ENCODE measurements at places on chromosomes 16 and 17.

- DNase-seq = no peak
Measured at GRCh38 chr17:81999976-82000802, 22.5 kb downstream of the CENPX start.

- no peak for DNase-seq
Measured at GRCh38 chr16:83768986-83769385, 38.8 kb upstream of the HSBP1 start.

DNA sequence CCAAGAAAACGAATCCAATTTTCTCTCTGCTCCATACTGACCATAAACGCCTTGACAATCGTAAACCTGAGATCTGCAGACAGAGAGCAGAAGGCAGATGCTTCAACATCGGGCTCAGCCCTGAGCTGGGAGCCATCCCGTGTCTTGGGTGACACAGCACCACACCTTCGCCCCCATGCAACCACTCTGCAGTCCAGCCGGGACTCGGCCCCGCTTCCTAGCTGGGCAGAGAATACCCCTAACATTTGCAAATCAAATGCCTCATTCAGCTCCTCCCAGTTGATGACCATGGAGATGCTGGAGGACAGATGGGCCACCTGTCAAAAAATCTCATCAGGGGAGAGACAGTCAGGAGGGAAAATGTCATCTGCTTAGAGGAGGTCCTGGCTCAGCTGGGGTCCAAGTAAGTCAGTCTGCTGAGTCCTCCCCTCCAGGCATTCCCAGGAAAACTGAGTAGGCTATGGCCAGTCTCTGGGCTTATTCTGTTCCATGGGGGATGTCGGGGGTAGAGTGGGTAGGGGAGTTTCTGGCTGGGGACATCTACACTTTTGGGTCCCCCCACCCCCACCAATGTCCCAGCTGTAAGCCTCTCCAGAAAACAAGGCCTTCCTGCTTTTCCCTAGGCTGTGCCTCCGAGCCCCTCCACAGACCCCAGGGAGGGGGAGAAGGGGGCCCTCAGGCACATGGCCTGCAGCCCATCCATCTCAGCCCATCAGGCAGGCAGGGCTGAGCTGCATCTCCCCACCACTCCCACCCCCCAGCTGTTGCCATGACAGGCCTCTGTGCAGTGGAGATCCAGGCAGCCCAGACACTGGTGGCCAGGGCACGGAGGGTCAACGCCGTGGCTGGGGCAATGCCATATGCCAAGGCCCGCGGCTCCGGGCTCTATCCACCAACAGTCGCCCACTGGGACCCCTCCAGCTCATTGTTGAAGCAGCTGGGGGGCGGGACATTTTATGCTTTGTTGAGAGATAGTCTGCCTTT lies 158.6 kb downstream of the AXIN2 start:
- DNase-seq = no peak

DNA sequence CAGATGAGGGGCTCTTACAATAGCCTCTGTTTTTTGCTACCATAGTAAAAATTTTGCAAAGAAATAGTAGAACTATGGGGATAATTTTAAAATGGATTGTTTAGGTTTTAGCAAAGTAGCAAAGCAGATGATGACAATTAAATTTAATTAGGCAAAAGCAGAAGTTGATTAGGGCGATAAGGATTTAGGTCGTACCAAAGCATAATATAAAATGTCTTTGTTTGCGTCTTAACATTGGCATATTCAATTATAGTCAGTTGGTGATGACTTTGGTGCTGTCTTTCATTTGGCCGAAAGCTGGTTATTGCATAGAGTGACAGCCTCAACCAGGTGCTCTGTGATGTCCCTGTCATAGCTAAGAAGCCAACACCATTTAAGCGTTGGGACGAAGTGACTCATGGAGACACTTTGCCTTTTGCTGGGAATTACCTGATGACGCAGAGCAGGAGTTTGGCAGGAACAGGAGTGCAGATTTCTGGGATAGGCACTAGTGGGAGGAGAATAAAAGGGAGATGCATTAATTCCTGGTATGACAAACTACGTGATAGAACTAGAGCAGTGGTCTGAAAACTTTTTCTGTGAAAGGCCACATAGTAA lies 38.3 kb downstream of the MAP2K6 start:
- no peak for DNase-seq

DNA sequence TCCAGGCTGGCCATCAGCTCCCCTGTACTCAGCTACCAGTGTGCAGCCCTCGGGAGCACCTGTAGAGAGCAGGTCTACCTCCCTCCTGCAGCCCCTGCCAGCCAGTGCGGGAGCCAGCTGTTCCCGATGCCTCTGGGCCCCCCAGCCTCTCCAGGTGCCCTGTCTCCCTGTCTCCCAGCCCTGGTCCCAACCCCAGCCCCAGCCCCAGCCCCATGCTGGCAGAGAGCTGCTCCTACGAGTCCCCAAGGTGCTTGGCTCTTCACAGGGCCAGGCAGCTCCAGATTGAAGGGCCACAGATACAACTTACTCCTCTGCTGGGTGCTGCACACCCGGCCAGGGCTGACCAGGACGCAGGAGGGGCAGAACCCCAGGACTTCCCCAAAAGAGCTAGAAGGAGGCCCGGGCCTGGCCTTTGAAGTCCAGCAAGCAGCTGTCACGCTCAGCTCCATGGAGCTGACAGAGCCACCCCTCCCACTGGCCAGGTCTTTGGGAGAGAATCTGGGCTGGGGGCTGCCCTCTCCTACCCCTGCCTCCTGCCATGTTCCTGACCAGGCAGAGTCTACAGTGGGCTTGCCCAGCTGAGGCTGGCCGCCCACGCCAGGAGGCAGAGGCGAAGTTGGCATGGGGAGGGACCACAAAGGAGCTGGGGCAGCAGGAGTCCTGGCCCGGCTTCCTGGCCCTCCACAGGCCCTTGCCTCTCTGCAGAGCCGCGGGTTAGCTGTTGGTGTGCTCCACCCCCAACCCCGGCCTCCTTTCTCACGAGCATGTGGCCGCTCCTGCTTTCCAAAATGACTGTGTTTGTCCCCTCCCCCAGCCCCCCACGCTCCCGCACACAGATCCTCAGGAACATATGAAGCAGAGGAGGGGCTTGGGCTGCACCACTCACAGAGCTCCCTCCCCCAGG lies 9.5 kb upstream of the ADAM11 start:
- no peak for DNase-seq

- DNase-seq = no peak
Measured at GRCh38 chr16:13437413-13437795, 482.6 kb upstream of the ERCC4 start.

GRCh38 chr17:2710803-2711607 lies 559 bp downstream of the CLUH start:
- peak; percentile 29 for DNase-seq

GRCh38 chr17:46025510-46026165 lies 26.6 kb downstream of the STH start:
- no peak for DNase-seq

DNA sequence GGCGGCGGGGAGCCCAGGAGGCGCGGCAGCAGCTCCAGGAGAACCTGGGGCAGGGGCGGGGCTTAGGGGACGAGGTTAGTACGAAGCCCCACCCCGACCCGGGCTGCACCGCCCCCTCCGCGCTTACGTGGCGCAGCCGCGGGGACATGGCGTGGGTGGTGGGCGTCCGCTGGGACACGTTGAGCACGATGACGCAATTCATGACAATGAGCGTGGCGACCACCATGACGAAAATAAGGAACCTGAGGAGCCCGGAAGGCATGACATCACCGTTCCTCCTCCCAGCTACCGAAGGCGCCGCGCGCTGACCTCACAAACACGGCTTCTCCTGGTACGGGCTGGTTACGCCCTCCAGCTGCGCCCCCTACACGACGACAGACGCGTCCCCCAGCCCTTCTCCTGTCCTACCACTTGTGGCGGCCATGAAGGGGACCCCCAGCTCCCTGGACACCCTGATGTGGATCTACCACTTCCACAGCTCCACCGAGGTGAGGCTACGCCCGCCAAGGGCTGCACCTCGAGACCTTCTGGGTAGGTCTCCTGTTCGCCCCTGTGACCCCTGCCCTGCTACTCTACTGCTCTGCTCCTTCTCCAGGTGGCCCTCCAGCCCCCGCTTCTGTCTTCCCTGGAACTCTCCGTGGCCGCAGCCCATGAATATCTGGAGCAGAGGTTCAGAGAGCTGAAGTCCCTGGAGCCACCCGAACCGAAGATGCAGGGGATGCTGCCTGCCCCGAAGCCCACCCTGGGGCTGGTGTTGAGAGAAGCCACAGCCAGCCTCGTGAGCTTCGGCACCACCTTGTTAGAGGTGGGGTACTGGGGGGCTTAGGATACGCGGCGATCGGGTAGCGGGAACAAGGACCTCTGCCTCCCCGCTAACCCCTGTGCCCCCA lies at the start of gene C17orf107:
Gene C17orf107 (plus strand): TSS at position 196 of the 890 bp plus-strand sequence. CDS start 227 bp downstream, at position 423.
- peak; percentile 91 for DNase-seq

DNA sequence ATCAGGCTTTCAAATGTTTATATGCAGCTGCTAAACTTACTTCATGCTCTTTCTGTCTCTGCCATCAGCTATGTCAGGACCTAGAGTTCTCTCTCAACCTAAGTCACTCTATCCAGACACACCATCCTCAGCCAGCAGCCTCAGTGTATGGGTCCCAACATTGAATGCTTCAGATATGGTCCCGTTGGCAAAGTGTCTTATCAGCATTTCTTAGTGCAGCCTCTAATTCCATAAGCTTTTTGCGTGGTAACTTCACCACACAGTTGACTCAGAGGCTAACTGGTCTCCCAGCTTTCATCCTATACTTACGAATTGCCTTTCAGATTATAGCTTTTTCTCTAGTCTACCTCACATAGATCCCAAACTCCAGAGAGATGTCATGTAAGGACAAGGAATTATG lies 402.9 kb upstream of the EEF2KMT start:
- DNase-seq = no peak

- DNase-seq = no peak
Measured at GRCh38 chr17:27915709-27916108, 22.5 kb upstream of the LYRM9 start.

- no peak for DNase-seq
Measured at GRCh38 chr17:42853597-42853967, 2.6 kb downstream of the AOC3 start.

- DNase-seq = no peak
Measured at GRCh38 chr17:31078290-31078689, 16.5 kb upstream of the NF1 start.

GRCh38 chr16:4477966-4478365 lies 1.8 kb downstream of the HMOX2 start:
- DNase-seq = no peak

DNA sequence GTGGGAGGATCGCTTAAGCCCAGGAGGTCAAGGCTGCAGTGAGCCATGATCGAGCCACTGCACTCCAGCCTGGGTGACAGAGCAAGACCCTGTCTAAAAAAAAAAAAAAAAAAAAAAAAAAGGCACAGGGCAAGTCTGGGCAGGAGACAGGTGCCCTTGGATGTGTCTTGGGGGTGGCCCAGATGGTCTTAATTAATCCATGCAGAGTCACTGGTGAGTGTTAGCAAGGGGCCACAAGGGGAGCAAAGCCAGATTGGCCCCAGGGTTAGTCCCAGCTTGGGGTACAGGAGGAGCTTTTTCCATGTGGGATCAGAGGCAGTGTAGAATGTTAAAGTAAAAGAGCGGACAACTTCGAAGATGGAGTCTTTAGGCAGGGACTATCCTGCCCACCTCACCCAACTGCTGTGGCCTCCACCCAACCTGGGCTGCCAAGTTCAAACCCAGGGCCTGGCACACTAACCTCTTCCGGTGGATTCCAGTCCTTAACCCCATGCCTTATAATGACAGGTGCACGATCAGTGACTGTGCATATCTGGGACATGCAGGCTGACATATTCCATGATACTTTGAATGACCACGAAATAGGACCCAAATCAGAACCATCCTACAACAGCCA lies 32.2 kb upstream of the MFSD6L start:
- DNase-seq = no peak

GRCh38 chr17:44920565-44920940 lies 5.3 kb upstream of the GFAP start:
- DNase-seq = no peak

GRCh38 chr16:49504023-49504364 lies 130.4 kb downstream of the C16orf78 start:
- no peak for DNase-seq

All from activated T-cell treated with anti-CD3 and anti-CD28 coated beads for 24 hours (primary cell).